ENCODE measurements at places on chromosomes 6 and 20. TPM values are rescaled to one million over a fixed set of nuclear protein-coding genes. Genes with fewer than 3 reads are reported as not detected.

DNA sequence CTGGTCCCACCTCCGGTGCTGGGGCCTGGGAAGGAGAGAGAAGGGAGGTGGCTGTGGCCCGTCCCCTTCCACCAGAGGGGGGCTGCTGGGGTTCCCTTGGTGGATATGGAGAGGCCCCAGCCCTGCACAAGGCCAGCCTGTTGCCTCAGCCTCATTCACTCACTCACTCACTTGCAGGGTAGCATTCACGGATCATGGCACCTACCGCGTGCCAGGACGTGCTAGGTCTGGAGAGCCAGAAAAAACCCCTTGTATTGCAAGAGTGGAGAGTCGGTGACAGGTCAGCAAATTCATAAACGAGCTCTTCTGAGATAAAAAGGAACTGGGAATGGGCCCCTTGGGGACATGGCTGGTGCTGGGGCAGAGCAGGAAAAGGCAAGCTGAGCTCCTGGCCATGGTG is 6.4 kb upstream of the ZBTB46 start:
- no peak for DNase-seq

The DYNLT2 gene
- 1.5 TPM for total RNA-seq

The RNF182 gene
- 6.5 TPM for total RNA-seq

GRCh38 chr6:105755885-105756284 is 330.3 kb upstream of the PRDM1 start:
- no peak for DNase-seq

The AGPAT4 gene
- 15.5 TPM for total RNA-seq

GRCh38 chr6:69106511-69106910 is 471.4 kb downstream of the ADGRB3 start:
- no peak for DNase-seq

DNA sequence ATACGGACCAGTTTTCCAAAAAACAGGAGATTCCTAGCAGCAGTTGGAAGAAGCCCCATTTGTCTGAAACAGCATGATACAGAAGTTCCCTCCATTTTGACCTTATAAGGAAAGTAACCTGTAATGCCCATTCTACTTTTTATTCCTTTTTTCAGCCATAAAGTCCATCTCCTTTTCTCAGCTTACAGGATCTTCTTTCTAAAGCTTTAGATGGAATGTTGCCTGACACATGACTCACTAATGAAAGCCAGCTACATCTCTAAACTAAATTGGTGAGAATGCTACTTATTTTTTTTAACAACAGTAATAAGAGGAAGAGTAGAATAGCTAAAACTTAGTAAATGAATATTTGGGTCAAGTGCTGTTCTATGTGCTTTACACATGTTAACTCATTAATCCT is 234.1 kb downstream of the CDH26 start:
- no peak for DNase-seq

Measured in HCT116 (cell line).